Endothelial cell of umbilical vein (primary cell): ENCODE measurements at places on chromosomes 5 and 9. TPM values are rescaled to one million over a fixed set of nuclear protein-coding genes. Genes with fewer than 3 reads are reported as not detected.

The AK6 gene
- total RNA-seq: 30.1 and 37.0 TPM in 2 replicates

DNA sequence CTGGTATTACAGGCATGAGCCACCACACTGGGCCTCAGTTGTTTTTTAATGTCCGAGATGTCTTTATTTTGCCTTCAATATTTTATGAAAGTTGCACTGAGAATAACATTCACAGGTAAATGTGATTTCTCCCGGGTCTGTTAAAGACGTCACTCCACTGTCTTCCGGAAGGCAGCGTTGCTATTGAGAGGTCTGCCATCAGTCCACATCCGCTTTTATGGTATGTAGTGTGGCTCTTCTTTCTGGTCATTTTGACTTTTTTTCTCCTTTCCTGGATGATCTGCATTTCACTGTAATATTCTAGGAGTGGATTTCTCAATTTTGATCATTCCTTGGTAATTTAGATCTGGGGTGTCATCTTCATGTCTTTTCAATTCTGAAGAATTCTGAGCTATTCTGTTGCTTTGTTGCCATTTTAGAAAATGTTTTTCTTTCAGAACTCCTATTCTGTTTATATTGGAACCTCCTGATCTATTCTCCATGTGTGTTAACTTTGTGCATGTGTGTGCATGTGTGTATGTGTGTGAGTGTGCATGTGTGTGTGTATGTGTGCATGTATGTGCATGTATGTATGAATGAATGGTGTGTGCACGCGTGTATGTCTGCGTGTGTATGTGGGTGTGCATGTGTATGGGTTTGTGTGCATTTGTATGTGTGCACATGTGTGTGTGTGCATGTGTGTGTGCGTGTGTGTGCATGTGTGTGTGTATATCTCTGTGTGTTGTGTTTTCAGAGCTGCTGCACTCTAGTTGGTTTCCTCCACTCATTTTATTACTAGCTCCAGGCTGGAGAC is 1.9 kb upstream of the LCN1 start:
- no peak for DNase-seq

- no peak for DNase-seq
Observed at GRCh38 chr9:83034026-83034425, 28.9 kb downstream of the RASEF start.

The NUTM2F gene
- not detected in 2 replicates for total RNA-seq

DNA sequence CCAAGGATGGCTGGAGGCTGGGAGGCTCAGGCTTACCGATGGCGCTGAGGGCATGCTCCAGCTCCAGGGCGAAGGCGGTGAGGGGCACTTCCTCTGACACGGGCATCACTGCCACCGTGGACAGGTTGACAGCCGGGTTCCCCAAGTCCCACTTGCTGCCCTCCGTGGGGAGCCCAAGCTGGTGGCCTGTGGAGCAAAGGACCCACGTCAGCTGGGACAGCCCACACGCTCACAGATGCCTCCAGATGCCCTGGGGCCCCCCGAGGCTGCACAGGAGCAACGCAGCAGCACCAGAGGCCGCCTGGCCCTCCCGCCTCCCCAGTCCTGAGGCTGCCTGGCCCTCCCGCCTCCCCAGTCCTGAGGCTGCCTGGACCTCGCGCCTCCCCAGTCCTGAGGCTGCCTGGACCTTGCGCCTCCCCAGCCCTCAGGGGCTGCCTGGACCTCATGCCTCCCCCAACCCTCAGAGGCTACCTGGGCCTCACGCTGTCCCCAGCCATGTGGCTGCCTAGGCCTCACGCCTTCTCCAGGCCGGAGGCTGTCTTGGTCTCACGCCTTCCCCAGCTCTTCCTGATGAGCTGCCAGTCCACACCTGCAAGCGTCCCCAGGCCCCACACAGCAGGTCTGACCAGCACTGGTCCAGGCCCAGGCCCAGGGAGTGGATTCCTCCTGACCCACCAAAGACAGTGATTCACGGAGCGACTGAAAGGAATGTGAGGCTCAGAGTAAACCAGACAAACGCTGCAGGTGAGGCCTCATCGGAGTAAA is 25.6 kb upstream of the NSMF start:
- no peak for DNase-seq

DNA sequence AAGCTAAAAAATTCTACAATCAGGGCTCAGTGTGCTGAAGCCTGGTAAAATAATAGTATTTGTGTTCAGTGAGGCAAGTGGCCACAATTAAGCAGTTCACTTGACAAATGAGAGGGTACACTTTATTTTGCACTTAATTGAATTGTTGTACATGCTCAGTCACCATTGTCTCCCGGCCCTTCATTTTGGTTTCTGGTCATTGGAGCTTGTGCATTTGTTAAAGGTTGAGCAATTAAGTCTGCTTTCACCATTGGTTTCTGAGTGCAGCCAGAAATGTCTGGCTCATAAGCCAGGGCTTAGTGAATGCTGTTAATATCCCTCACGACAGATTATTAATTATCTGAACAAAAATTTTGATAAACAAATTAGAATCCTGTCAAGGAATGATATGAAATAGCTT is 89.6 kb downstream of the PRDM6 start:
- DNase-seq: no peak

- DNase-seq: no peak
Observed at GRCh38 chr9:107872457-107873192, 383.1 kb upstream of the KLF4 start.
